Right atrium auricular region (tissue), 2 donors: ENCODE measurements at places on chromosomes 2 and 18. TPM values are rescaled to one million over a fixed set of nuclear protein-coding genes. Genes with fewer than 3 reads are reported as not detected.

The OSR1 gene
- 55.7 TPM for total RNA-seq

The CYP26B1 gene
- total RNA-seq = 12.8 TPM

GRCh38 chr2:158487419-158487818, 30.7 kb downstream of the PKP4 start:
- DNase-seq = no peak

The KCNK3 gene
- total RNA-seq = 47.5 TPM

The GPC1 gene
- 103 TPM for total RNA-seq
